Mucosa of gallbladder (tissue), 1 donor: ENCODE measurements at places on chromosomes 11 and 22. TPM values are rescaled to one million over a fixed set of nuclear protein-coding genes. Genes with fewer than 3 reads are reported as not detected.
A peak's percentile ranks its signal among the peaks of the same experiment; 100 is the strongest.

RFPL1 gene
- not detected for total RNA-seq

GRAP2 gene
- total RNA-seq = 9.8 TPM

HOATZ gene
- total RNA-seq = not detected

NRGN gene
- total RNA-seq = 6.1 TPM

OR10D3 gene
- not detected for total RNA-seq

ADAMTS8 gene
- 14.1 TPM for total RNA-seq

PANX2 gene
- total RNA-seq = 0.95 TPM

- no peak for DNase-seq
These were observed 908.6 kb downstream of the NTM start for GRCh38 chr11:132278801-132279574.

- DNase-seq = no peak
These were observed 295.9 kb upstream of the ANO5 start for GRCh38 chr11:21896746-21897602.

DNA sequence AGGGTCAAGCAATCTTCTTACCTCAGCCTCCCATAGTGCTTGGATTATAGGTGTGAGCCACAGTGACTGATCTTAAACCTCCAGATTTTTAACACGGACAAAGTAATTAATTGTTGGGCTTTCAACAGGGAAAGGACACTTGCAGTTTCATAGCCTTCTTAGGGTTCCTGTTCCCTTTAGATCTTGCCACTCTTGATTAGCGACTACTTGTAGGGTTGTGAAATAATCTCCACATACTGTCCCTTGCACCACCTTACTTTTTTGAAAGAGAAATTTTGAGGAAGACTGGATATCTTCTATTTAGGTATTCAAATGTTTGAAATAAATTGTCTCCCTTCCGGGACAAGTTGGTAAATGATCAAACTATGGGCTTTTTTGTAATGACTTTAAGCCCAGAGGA is 7.6 kb downstream of the MS4A4E start:
- no peak for DNase-seq

- DNase-seq = no peak
These were observed 162.0 kb downstream of the DSCAML1 start for GRCh38 chr11:117634756-117635603.

GRCh38 chr11:65468874-65469333 is 29.9 kb upstream of the MALAT1 start:
- peak; percentile 86 for DNase-seq

DNA sequence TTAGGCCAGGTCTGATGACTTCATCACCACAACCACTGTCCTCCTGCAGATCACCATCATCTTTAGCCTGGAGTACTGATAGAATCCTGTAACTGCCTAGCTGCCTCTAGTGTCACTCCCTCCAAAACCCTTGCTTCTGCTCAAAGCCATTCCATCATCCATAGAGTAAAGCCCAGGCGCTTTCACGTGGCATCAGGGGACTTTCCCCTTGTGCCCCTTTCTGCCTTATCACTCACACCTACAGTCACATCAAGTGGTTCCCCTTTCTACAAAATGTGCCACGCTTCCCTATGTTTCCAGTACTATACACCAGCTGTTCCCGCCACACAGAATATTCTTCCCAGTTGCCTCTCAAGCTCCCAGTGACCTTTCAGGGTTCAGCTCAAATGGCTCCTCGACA is 75.9 kb downstream of the MN1 start:
- no peak for DNase-seq

- no peak for DNase-seq
These were observed 842.7 kb upstream of the CCDC90B start for GRCh38 chr11:84128840-84129239.
